ENCODE measurements at places on chromosomes 12 and 14. TPM values are rescaled to one million over a fixed set of nuclear protein-coding genes. Genes with fewer than 3 reads are reported as not detected.

DNA sequence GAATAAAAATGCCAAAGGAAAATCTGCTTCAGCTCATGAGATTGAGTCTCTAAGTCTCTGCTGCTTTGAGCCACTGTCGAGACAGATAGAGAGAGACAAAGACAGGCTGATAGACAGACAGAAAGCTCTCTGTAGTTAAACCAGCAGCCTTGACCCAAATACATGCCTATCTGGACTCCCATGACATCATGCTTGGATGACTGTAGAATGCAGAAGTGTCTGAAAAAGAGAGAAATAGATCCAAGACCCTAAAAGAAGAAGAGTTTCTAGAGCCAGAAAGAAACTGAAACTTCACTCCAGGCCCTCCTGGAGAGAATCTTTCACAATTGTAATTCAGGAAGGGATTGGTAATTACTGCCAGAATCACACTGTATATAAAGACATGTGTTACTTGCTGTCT lies 122.6 kb upstream of the PLXNC1 start:
- DNase-seq = no peak

The CFAP54 gene
- total RNA-seq = 0.68 TPM

The NEUROD4 gene
- not detected for total RNA-seq

The GALNT9 gene
- total RNA-seq = not detected

DNA sequence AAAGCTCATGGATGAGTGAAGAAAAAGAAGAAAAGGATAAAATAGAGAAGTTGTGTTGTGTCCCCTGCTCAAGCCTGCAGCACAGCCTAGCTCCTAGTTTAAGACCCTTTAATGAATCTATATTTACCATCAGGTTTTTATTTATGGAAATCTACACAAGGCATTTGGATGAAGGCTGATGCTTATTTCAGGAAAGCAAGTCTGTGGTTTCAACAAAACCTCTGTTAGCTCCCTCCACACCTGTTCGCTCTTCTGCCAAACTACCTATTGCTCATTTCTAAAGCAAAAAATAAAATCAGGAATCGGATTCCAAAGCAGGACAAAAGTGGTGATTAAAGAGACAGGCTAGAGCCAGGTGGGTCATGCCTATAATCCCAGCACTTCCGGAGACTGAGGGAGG lies 18.9 kb upstream of the MAP3K9 start:
- DNase-seq = no peak

DNA sequence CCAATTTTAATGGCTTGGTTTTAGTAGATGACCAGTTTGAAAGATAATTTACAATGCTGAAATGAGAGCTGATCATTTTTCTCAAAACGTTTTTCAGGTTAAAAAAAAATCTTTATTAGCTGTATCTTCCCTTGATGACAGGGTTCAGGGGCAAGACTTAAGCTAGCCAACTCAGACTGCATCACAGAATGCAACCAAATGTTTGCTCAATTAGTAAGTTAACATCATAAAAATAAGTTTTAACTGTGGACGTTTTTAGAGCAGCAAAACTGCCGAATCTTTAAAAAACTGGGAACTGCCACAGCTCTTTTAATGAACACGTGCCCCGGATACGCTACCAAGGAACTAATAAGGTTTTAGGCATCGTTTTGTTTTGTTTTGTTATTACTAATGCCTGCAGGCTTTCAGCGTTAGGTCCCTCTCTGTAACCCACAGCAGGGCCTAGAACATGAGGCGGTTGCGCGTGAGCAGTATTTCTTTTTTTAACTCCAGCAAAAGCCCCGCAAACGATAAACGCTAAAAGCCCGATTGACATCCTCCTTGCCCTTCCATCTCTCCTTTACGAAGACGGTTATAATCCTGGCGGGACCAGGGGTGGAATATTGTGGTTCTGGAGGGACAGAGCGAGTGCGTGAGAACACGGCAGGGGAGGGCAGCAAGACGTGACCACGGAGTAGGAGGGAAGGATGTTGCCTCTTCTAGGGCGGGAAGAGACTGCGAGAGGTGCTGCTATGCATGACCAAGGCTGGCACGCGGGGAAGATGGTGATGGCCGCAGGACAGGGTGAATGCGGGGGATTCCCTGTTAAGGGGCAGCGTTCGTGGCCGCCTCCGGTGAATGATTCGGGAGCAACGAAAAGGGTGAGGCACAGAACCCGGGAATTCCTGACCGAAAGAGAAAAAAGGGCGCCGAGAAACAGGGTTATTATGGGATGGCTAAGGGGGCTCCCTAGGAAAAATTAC lies 652 bp downstream of the SUPT16H start:
- peak; percentile 68 for DNase-seq

All from RPMI7951 (cell line).